ENCODE measurements at places on chromosomes 5 and 9. TPM values are rescaled to one million over a fixed set of nuclear protein-coding genes. Genes with fewer than 3 reads are reported as not detected.

DNA sequence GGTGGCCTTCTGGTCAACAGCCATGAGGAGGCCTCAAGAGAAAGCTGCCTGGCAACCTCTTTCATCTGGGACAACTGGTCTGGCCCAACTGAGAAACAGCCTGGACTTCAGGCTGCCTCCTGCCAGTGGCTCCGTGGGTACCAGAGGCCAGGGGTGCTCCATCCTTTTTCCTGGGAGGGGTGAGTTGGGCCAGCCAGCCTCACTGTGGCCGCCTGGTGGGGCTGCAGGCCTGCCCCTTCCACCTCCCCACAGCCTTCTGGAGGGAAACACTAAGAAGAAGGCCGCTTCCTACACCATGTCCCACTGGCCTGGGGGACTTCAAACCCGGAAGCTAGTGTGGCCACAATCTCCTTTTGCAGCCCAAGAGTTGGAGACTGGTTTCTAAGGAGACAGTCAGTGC is 13.8 kb upstream of the NKD2 start:
- no peaks in the 10 kb centered on the region for H3K36me3 ChIP-seq
- no peak overlapping the region for H3K4me3 ChIP-seq
- peaks cover 14% of the 10 kb centered on the region for H3K4me1 ChIP-seq

GRCh38 chr5:161676103-161676502 is 9.4 kb upstream of the GABRA6 start:
- no peaks in the 10 kb centered on the region for H3K36me3 ChIP-seq
- no peak for DNase-seq
- no peak overlapping the region for H3K27ac ChIP-seq
- no peak overlapping the region for H3K4me3 ChIP-seq
- no peaks in the 10 kb centered on the region for H3K27me3 ChIP-seq
- no peaks in the 10 kb centered on the region for H3K4me1 ChIP-seq

DNA sequence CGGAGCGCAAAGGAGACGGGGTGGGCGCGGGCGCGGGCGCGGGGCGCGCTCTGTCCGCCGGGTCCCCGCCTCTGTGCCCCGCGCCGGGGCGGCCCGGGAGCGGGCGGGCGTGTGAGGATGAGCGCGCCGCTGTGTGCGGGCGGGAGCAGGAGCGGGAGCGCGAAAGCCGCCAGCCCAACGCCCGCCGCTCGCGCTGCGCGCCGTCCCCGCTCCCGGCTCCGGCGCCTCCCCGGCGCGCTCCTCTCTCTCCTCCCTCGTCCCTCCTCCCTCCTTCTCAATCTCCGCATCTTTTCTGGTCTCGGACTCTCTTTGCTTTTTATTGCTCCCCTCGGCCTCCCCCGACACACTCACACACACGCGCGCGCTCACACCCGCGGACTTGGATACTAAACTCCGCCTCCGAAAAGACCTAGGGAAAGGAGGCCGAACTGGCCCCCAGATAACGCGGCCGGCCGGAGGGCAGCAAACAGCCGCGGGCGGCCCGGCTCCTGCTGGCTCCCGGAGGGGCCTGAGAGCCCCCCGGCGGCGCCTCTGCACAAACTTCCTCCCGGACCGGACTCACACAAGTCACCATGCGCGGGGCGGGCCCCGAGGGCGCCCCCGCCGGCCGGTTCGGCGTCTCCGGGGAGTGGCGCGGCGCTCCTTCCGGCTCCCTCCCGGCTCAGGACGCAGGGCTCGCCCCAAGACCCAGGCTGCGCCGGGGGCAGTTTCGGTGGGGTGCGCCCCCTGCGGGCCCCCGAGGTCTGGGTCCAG is at the start of gene FIBCD1:
FIBCD1 (minus strand) TSS at position 596 of the 753 bp plus-strand sequence. CDS start 640 bp downstream, outside the sequence.
- H3K27me3 ChIP-seq: peaks cover 60% of the 10 kb centered on the region
- peak within 1 kb of the TSS; percentile 87 for H3K4me3 ChIP-seq
- H3K36me3 ChIP-seq: no peaks in the 10 kb centered on the region
- H3K27ac ChIP-seq: no peak within 1 kb of the TSS
- peak; percentile 70 for DNase-seq

- H3K27ac ChIP-seq: no peak overlapping the region
- no peaks in the 10 kb centered on the region for H3K36me3 ChIP-seq
Observed at GRCh38 chr9:136568288-136569081, 22.6 kb upstream of the NOTCH1 start.

- DNase-seq: no peak
- no peaks in the 10 kb centered on the region for H3K36me3 ChIP-seq
- no peak overlapping the region for H3K4me3 ChIP-seq
- H3K27me3 ChIP-seq: no peaks in the 10 kb centered on the region
- H3K4me1 ChIP-seq: no peaks in the 10 kb centered on the region
Observed at GRCh38 chr9:69433392-69433791, 108.4 kb downstream of the ENTREP1 start.

- no peaks in the 10 kb centered on the region for H3K4me1 ChIP-seq
- no peak overlapping the region for H3K4me3 ChIP-seq
- no peak for DNase-seq
- H3K27ac ChIP-seq: no peak overlapping the region
- no peaks in the 10 kb centered on the region for H3K36me3 ChIP-seq
- H3K27me3 ChIP-seq: peaks cover 2% of the 10 kb centered on the region
Observed at GRCh38 chr5:123249446-123249845, 160.4 kb downstream of the PRDM6 start.

- H3K4me1 ChIP-seq: peaks cover 1% of the 10 kb centered on the region
- no peaks in the 10 kb centered on the region for H3K27me3 ChIP-seq
- no peak overlapping the region for H3K4me3 ChIP-seq
- no peak for DNase-seq
- H3K36me3 ChIP-seq: peaks cover 8% of the 10 kb centered on the region
Observed at GRCh38 chr9:34338665-34339385, 9.5 kb downstream of the NUDT2 start.

GRCh38 chr9:126933334-126933980 is 18.9 kb downstream of the RALGPS1 start:
- no peak overlapping the region for H3K4me3 ChIP-seq
- H3K27me3 ChIP-seq: peaks cover 19% of the 10 kb centered on the region

GRCh38 chr9:88593537-88594185 is 58.7 kb downstream of the NXNL2 start:
- H3K27me3 ChIP-seq: peaks cover 24% of the 10 kb centered on the region
- H3K36me3 ChIP-seq: no peaks in the 10 kb centered on the region
- peak overlapping the region; percentile 30 for H3K27ac ChIP-seq

DNA sequence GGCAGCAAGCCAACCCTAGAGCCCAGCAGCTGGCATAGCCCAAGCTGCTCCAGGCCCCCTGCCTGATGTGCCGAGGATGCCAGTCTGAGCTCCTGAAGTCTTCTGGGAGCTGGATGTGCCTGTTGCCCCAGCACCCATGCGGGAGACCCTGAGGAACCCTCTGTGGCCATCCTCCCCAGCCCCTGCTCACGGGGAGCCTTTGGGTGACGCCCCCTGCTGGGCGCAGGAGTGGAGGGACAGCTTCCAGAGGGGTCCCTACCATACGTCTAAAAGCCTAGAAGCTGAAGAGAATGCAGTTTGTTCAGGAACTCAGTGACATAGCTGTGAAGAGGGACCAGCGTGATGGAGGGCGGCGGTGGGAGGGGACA is 33.1 kb upstream of the MVB12B start:
- no peaks in the 10 kb centered on the region for H3K27me3 ChIP-seq
- H3K27ac ChIP-seq: no peak overlapping the region
- no peaks in the 10 kb centered on the region for H3K4me1 ChIP-seq
- DNase-seq: no peak
- H3K4me3 ChIP-seq: no peak overlapping the region

DNA sequence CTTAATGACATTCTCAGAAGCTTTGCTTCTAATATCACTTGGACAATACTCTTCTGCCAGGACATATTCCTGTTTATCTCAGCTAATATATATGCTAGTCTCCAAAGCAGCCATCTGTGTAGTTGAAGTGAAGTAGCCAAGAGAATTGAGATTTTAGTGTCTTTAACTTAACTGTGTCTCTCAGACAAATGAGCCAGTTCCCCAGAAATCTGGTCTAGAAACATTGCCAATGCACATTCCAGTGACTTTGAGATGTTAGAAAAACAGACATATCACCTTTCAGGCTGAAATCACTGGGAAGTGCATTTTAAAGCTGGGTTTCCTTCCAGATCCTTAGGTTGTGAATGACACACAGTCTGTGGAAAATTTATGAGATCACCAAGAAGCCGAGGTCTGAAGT is 114.6 kb downstream of the MTX3 start:
- H3K36me3 ChIP-seq: no peaks in the 10 kb centered on the region
- no peak overlapping the region for H3K4me3 ChIP-seq
- H3K27me3 ChIP-seq: peaks cover 13% of the 10 kb centered on the region
- no peak for DNase-seq
- H3K27ac ChIP-seq: no peak overlapping the region

DNA sequence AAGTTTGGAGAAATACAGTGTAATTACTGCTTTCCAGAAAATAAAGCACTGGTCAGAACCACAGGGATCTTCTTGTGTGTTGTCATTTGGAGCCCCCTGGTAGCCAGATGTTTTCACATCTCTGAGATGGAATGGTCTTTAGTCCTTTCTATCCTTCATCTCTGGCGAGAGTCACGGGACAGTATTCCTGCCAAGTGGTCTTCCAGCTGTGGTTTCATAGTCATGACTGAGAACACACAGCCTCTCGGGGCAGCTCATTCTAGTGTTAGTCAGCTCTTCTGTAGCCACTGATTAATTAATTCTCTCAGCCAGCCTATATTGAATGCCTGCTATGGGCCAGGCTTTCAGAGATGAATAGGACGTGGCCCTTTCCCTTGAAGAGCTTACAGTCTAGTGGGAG is 34.1 kb downstream of the HMGXB3 start:
- no peak overlapping the region for H3K27ac ChIP-seq
- no peak for DNase-seq
- no peak overlapping the region for H3K4me3 ChIP-seq
- no peaks in the 10 kb centered on the region for H3K4me1 ChIP-seq
- H3K36me3 ChIP-seq: peaks cover 35% of the 10 kb centered on the region

DNA sequence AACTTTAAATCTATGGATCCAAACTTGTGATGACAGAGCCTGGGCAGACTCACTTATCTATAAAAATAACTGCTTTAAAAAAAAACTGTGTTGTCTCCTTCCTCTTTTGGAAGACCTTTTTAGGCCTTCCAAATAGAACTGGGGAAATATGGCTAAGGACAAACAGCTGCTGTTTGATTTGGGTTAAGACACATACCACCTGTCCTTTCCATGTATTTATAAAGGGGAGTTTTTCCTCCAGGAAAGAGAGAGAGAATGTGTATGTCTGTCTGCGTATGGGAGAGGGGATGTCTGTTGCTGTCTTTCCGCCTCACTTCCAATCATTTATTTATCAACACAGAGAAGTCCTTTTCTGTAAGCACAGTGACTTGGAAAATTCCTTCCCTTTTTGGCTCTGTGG is 2.8 kb downstream of the ARHGEF37 start:
- H3K27me3 ChIP-seq: peaks cover 21% of the 10 kb centered on the region
- DNase-seq: no peak
- H3K4me1 ChIP-seq: peaks cover 4% of the 10 kb centered on the region
- no peak overlapping the region for H3K4me3 ChIP-seq
- H3K36me3 ChIP-seq: no peaks in the 10 kb centered on the region

GMCL2 gene
- total RNA-seq: not detected

UBQLN1 gene
- total RNA-seq: 87.9 TPM

ARL14EPL gene
- not detected for total RNA-seq

BTNL9 gene
- total RNA-seq: not detected

SPAAR gene
- total RNA-seq: not detected

CMBL gene
- total RNA-seq: 2.4 TPM

PLCXD3 gene
- not detected for total RNA-seq

PIP5K1B gene
- 0.36 TPM for total RNA-seq

LOX gene
- not detected for total RNA-seq
